Esophagus squamous epithelium (tissue), 5 donors: ENCODE measurements at places on chromosomes 1 and 21.

- DNase-seq, result no peak
- H3K4me1 ChIP-seq, result no peaks in the 10 kb centered on the region
- no peak overlapping the region for H3K27ac ChIP-seq
- H3K36me3 ChIP-seq, result no peaks in the 10 kb centered on the region
- H3K4me3 ChIP-seq, result no peak overlapping the region
- H3K27me3 ChIP-seq, result no peaks in the 10 kb centered on the region
Measured at GRCh38 chr1:208326033-208326432, 81.8 kb upstream of the PLXNA2 start.

DNA sequence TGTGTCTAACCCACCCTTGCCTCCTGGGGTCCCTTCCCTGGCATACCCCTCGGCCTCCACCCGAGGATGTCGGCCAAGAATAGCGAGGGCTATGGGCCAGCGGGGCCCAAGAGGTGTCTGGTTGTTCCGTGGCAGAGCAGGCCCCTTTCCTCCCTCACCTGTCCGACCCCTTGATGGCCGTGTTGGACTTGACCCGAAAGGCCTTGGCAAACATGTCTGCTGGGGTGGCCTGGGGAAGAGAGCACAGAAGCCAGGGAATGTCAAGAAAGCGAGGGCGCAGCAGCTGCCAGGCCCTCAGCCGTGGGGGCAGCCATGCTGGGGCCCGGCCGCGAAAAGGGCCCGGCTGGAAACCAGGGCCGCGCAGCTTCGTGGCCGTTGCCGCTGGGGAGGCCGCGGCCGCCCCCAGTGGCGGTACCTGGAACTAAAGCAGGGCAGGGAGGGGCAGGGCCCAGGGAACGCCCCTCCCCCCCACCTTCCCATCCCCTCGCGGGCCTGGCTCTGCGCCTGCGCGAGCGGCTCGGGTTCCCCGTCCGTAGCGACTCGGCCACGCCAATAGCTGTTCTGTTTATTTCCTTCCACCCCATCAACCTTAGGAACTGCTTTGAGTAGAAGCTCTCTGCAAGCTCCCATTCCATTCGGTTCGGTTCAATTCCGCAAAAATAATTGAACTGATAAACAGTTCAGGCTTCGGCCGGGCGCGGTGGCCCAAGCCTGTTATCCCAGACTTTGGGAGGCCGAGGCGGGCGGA, at the start of gene EIF2D:
EIF2D (minus strand) TSS at position 337 of the 748 bp plus-strand sequence; CDS start at position 214, 123 bp downstream.
- DNase-seq, result peak; percentile 38
- H3K36me3 ChIP-seq, result peaks cover 38% of the 10 kb centered on the region
- peaks cover 3% of the 10 kb centered on the region for H3K4me1 ChIP-seq
- H3K4me3 ChIP-seq, result peak within 1 kb of the TSS; percentile 52
- no peaks in the 10 kb centered on the region for H3K27me3 ChIP-seq

- no peak for DNase-seq
- no peak overlapping the region for H3K4me3 ChIP-seq
- no peaks in the 10 kb centered on the region for H3K27me3 ChIP-seq
- H3K27ac ChIP-seq, result no peak overlapping the region
- H3K4me1 ChIP-seq, result no peaks in the 10 kb centered on the region
Measured at GRCh38 chr21:17578162-17578561, 34.5 kb downstream of the BTG3 start.

GRCh38 chr1:183859119-183859518, 54.2 kb downstream of the RGL1 start:
- H3K36me3 ChIP-seq, result no peaks in the 10 kb centered on the region
- H3K27me3 ChIP-seq, result no peaks in the 10 kb centered on the region
- H3K4me3 ChIP-seq, result no peak overlapping the region
- H3K27ac ChIP-seq, result no peak overlapping the region
- DNase-seq, result no peak
- H3K4me1 ChIP-seq, result no peaks in the 10 kb centered on the region

- no peaks in the 10 kb centered on the region for H3K27me3 ChIP-seq
- H3K4me1 ChIP-seq, result no peaks in the 10 kb centered on the region
- no peak for DNase-seq
- H3K4me3 ChIP-seq, result no peak overlapping the region
Measured at GRCh38 chr1:23198373-23198772, 18.9 kb downstream of the HTR1D start.

- H3K36me3 ChIP-seq, result no peaks in the 10 kb centered on the region
- peaks cover 25% of the 10 kb centered on the region for H3K4me1 ChIP-seq
- DNase-seq, result no peak
- no peak overlapping the region for H3K4me3 ChIP-seq
Measured at GRCh38 chr1:203186091-203186445, 436 bp downstream of the CHI3L1 start.

- H3K27ac ChIP-seq, result no peak overlapping the region
- peaks cover 14% of the 10 kb centered on the region for H3K27me3 ChIP-seq
- no peak for DNase-seq
- H3K4me3 ChIP-seq, result no peak overlapping the region
- H3K4me1 ChIP-seq, result no peaks in the 10 kb centered on the region
- H3K36me3 ChIP-seq, result no peaks in the 10 kb centered on the region
Measured at GRCh38 chr1:113210248-113210647, 137.2 kb downstream of the LRIG2 start.

- no peaks in the 10 kb centered on the region for H3K27me3 ChIP-seq
- no peak overlapping the region for H3K4me3 ChIP-seq
- no peak overlapping the region for H3K27ac ChIP-seq
- no peaks in the 10 kb centered on the region for H3K4me1 ChIP-seq
- no peak for DNase-seq
Measured at GRCh38 chr1:159647616-159648015, 60.0 kb downstream of the APCS start.

DNA sequence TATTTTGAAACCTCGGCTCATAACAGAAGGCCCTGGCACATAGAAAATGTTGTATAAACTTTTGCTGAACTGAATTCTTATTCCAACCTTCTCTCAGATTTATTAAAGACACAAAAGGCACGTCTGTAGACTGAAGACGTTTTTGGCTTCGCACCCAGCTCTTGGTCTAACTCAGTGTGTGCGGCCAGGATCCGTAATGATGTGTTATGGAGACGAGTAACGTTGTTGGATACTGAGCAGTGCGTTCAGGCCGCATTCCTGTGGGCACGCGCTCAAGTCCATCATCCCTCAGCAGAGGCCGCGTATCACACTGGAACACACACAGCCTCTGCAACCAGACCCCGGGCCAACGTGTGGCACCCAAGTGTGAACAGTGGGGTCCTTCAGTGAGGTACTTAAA, 154.8 kb upstream of the RAB4A start:
- no peaks in the 10 kb centered on the region for H3K27me3 ChIP-seq
- H3K4me1 ChIP-seq, result peaks cover 10% of the 10 kb centered on the region
- no peaks in the 10 kb centered on the region for H3K36me3 ChIP-seq
- H3K27ac ChIP-seq, result peak overlapping the region; percentile 80
- DNase-seq, result no peak
- H3K4me3 ChIP-seq, result no peak overlapping the region

- peaks cover 51% of the 10 kb centered on the region for H3K4me1 ChIP-seq
- no peak for DNase-seq
- H3K36me3 ChIP-seq, result no peaks in the 10 kb centered on the region
Measured at GRCh38 chr1:205589046-205589445, 42.8 kb downstream of the ELK4 start.

- DNase-seq, result no peak
- no peaks in the 10 kb centered on the region for H3K27me3 ChIP-seq
- H3K27ac ChIP-seq, result no peak overlapping the region
- H3K4me1 ChIP-seq, result peaks cover 8% of the 10 kb centered on the region
- H3K36me3 ChIP-seq, result no peaks in the 10 kb centered on the region
Measured at GRCh38 chr1:234214911-234215892, 158.1 kb upstream of the COA6 start.

DNA sequence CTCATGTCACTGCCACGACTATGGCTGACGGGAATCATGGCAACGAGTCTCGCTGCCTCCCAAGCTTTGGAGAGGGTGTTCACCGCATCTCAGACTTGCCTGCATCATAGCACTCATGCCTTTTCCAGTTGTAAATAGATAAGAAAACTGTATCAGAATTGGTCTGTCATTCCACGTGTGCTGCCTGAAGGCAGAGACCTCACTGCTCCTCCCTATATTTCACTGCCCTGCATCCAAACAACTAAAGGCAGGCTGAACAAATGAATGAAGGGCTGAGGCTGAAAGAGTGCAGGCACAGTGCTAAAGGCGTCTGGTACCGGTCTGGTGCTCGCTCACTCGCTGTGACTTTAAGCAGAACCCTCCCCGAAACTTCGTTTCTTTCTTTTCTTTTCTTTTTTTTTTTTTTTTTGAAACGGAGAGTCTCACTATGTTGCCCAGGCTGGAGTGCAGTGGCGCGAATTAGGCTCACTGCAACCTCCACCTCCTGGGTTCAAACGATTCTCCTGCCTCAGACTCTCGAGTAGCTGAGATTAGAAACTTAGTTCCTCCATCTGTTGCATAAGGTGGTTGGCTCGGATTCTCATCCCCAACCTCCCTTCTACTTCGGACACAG, 542 bp downstream of the EIF2B3 start:
- H3K36me3 ChIP-seq, result no peaks in the 10 kb centered on the region
- H3K27me3 ChIP-seq, result no peaks in the 10 kb centered on the region
- peaks cover 10% of the 10 kb centered on the region for H3K4me1 ChIP-seq
- no peak for DNase-seq
- H3K27ac ChIP-seq, result peak overlapping the region; percentile 75

DNA sequence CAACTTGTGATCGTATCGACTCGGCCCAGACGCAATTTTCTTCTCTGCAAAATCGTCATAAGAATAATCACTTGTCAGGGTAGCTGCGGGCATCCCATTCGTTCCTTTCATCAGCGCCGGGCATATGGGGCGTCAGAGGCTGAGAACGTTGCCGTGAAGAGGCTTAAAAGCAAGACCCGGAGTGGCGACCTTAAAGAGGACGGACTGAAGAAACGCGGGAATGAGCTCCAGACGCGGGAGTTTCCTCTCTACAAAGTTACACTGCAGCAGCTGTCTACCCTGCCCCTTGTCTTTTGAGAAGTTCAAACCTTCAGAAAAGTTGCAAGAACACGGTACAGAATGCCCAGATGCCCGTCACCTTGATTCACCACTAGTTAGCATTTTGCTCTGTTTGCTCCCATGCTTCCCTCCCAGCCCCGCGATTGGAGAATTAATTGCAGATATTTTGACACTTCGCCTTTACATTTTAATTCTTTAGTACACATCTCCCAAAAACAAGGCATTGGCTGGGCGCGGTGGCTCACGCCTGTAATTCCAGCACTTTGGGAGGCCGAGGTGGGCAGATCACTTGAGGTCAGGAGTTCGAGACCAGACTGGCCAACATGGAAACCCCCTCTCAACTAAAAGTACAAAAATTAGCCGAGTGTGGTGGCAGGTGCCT, 967 bp downstream of the CENPS start:
- no peak for DNase-seq
- H3K27ac ChIP-seq, result peak overlapping the region; percentile 72
- H3K36me3 ChIP-seq, result no peaks in the 10 kb centered on the region
- peaks cover 13% of the 10 kb centered on the region for H3K4me1 ChIP-seq

- H3K36me3 ChIP-seq, result no peaks in the 10 kb centered on the region
- H3K27ac ChIP-seq, result no peak overlapping the region
- DNase-seq, result no peak
Measured at GRCh38 chr1:164188497-164188896, 370.5 kb upstream of the PBX1 start.

DNA sequence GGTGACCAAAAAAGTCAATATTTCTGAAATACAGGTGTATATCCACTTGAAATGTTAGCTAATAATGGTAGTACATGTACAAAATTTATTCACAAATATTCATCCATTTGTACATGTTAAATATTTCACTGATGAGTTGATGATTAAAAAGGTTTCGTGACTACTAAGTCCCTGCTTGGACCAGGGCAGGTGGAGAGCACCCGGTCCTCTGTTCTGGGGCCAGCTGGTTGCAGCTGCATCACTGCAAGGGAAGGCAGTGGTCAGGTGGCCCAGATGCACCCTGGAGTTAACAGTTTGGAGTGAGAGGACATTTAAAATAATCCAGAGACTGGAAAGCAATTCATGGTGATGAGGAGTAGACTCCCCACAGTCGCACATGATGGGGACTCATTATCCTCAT, 141.2 kb downstream of the ZBTB18 start:
- H3K27ac ChIP-seq, result no peak overlapping the region
- H3K36me3 ChIP-seq, result no peaks in the 10 kb centered on the region
- no peak overlapping the region for H3K4me3 ChIP-seq
- no peak for DNase-seq

DNA sequence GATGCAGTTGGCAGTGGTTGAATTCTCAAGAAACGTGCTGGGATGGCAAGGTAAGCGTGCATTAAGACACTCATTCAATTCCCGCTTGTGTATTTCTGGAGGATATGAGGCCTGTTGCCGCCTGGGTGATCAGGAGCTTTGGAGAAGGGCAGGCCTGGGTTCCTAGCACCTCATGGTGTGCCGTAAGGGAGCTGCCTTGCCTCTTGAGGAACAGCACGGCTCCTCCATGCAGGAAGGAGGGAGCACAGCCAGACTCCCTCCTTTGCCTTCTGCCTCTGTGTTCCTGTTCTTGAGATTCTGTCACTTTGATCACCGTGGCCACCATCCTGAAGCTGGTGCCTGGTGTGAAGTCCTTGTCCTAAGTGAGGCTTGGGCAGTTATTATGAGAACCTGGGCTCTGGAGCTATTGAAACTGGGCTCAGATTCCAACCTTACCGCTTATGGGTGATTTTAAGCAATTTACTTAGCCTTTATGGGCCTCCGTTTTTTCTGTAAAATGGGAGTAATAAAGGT, 18.3 kb downstream of the SLFNL1 start:
- H3K36me3 ChIP-seq, result peaks cover 31% of the 10 kb centered on the region
- peak overlapping the region; percentile 49 for H3K27ac ChIP-seq
- no peak for DNase-seq
- H3K4me1 ChIP-seq, result peaks cover 47% of the 10 kb centered on the region

- no peaks in the 10 kb centered on the region for H3K27me3 ChIP-seq
- no peaks in the 10 kb centered on the region for H3K36me3 ChIP-seq
Measured at GRCh38 chr1:159941141-159941540, 4.3 kb downstream of the IGSF9 start.

GRCh38 chr1:223887747-223888418, 42.1 kb upstream of the TP53BP2 start:
- H3K27ac ChIP-seq, result peak overlapping the region; percentile 64

DNA sequence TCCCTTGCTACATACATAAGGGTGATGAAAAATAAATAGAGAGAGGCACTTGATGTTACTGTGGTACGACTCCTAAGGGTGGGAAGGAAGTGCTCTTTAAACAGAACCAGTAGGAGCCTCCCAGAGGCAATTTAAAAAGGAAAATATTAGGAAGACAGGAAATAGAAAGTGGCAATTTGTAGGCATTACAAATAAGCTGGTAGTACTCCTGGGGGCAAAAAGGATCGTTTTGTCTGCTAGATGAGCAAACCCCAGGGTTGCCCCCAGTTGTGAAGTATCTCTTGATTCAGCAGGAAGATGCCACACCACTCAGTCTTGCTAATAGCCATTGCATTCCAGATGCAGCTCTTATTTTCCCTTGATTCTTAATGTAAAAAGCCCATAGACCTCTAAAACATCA, 303.0 kb downstream of the NTNG1 start:
- DNase-seq, result no peak
- H3K4me1 ChIP-seq, result no peaks in the 10 kb centered on the region
- H3K4me3 ChIP-seq, result no peak overlapping the region
- no peak overlapping the region for H3K27ac ChIP-seq

DNA sequence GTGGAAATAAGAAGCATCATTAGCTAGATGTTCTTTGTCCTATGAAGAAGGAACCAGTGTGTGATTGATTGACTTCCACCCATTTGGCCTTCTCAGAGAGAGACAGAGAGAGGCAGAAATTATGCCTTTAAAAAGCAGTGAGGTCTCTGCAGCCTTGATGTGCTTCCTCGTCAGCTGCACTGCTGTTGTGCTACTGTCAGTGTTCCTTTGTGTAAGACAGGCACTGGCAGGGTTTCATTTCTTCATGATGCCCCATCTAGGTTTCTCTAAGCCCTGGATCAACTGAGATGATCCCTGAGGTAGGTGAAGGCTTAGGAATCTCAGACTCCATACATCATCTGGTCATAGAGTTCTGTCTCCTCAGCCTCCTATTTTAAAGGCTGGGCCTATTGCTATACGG, 34.9 kb downstream of the GPR3 start:
- H3K4me3 ChIP-seq, result peak overlapping the region; percentile 8
- H3K27ac ChIP-seq, result peak overlapping the region; percentile 83
- H3K4me1 ChIP-seq, result peaks cover 48% of the 10 kb centered on the region
- no peaks in the 10 kb centered on the region for H3K27me3 ChIP-seq
- H3K36me3 ChIP-seq, result no peaks in the 10 kb centered on the region
